Inflammatory macrophage treated with lipopolysaccharide for 4 hours (primary cell): ENCODE measurements at places on chromosomes 16 and 17.

DNA sequence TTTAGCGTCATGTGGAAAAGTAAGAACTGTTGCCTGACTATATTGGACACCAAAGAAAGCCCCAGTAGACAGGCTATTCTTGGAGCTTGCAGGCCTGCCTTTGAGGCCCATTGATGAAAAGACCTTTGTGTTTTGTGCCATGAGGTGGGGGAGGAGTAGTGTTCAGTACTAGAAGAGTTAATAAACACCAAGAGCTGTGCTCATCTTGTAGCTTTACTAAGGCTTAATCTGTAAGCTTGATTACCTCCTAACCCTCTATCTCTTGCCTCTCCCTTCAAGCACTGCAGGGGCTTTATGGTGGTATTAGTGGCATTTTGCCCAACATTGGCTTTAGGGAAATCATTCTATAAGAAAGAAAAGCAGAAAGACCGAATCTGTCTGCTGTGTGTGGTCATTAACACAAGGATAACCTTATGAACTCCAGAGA is 220.2 kb upstream of the TBX2 start:
- no peak for DNase-seq

- no peak for DNase-seq
Observed at GRCh38 chr17:69086641-69087040, 25.9 kb upstream of the ABCA9 start.

DNA sequence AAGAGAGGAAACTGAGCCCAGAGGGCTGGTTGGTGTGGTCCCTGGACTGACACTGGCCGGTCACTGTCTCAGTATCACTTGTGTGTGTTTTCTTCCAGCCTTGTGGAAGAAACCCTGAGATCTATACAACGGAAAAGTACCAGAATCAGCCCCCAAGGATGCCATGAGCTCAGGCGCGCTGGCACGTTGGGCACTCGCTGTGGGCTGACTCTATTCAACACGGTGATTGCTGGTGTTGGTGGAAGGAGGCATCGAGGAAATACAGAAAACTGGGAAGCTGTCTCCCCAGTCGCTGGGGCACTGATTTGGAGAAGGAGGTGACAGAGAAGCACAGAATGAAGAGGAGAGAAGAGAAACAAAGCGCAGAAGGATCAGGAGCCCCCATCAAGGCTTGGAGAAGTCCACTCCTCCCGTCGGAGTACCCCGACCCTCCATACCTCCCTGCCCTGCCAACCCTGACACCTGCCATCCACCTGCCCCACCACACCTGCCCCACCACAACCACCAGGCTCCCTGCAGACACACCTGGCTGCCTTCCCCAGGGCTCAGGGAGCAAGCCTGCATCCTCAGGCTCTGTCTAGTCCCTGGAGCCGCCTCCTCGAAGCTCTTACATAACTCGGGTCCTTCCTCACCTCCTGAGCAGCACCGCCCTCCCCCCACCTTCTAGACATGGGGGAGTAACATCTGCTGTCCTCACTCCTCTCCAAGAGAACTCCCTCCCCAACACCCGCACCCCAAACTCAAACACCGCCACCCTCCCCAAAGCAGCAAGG is 66.5 kb downstream of the RBFOX3 start:
- DNase-seq = no peak

GRCh38 chr17:8315764-8316217 is 5.8 kb downstream of the ARHGEF15 start:
- DNase-seq = no peak

GRCh38 chr16:53821957-53822625 is 118.1 kb downstream of the FTO start:
- no peak for DNase-seq

DNA sequence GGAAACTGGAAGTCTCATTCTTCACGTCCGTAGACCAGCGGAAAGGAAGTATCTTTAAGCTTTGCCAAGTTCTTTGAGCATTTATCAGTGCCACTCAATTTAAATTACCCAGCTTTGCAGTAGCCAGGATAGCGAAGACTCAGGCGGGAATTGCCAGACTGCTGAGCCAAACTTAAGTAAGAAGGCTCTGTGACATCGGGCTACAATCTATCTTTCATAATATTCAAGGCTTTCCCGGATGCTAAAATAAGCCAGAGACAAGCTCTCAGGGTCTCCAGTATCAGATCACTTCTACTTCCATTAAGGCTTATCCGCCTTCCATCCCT is 436 bp upstream of the BRIP1 start:
- no peak for DNase-seq

DNA sequence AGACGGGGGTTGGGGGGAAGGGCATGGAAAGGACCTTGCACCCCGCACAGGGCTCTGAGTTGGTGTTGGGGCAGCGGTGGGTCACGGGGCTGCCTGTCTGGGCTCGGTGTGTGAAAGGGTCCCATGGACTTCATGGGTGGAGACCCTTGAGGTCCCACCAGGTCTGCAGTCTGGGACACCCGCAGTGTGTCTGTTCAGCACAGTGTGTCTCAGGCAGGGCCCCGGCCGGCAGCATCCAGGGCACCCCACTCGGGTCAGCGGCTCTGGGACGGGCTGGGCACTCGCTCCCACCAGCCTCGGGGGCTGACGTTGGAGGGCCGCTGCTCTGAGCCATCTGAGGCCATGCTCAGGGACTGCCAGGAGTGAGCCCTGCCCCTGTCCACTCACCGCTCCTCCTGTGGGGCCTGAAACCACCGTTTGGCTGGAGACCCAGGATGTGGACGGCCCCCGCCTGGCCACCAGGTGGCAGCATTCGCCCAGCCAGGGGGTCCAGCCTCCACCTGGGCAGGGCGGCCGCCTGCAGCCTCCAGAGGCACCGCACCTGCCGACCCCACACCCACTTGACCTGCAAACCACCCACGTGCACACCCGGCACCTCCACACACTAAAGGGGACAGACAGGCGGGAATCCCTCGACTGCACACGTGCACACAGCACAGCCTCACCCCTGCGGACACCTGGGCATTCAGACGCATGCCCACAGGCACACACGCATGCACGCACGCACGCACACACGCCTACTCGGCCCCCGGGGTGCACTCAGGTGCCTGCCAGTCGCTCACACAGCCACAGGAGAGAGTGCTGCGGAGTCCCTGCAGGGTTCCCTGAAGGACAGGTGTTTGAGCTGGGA is 10.1 kb upstream of the ZFPM1 start:
- DNase-seq = peak; percentile 58

- DNase-seq = peak; percentile 68
Observed at GRCh38 chr17:7004398-7005253, 7.8 kb upstream of the RNASEK start.

- DNase-seq = no peak
Observed at GRCh38 chr17:15012351-15012980, 252.7 kb downstream of the PMP22 start.

DNA sequence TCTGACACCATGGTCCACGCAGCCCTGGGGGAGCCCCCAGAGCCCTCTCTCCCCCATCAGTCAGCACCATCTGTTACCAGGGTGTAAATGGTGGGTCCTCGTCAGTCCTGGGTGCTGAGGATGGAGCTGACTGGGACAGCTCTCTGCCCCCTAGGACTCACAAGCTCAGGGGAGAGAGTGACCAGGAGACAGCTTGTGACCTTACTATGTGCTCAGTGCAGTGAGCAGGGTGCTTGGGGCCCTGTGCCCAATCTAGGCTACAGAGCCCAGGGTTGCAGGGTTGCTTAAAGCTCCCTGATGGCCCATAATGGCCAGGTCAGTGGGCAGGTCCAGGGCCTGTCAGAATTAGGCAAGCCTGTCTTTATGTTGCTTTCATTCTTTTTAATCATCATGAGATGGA is 11.3 kb downstream of the MMP2 start:
- no peak for DNase-seq

GRCh38 chr17:17351901-17352781 is 49.0 kb downstream of the NT5M start:
- no peak for DNase-seq

GRCh38 chr16:79623062-79623461 is 22.5 kb upstream of the MAF start:
- DNase-seq = no peak

GRCh38 chr17:49516180-49516579 is 21.1 kb downstream of the NGFR start:
- no peak for DNase-seq

- DNase-seq = no peak
Observed at GRCh38 chr17:34206569-34206968, 48.5 kb upstream of the CCL2 start.

DNA sequence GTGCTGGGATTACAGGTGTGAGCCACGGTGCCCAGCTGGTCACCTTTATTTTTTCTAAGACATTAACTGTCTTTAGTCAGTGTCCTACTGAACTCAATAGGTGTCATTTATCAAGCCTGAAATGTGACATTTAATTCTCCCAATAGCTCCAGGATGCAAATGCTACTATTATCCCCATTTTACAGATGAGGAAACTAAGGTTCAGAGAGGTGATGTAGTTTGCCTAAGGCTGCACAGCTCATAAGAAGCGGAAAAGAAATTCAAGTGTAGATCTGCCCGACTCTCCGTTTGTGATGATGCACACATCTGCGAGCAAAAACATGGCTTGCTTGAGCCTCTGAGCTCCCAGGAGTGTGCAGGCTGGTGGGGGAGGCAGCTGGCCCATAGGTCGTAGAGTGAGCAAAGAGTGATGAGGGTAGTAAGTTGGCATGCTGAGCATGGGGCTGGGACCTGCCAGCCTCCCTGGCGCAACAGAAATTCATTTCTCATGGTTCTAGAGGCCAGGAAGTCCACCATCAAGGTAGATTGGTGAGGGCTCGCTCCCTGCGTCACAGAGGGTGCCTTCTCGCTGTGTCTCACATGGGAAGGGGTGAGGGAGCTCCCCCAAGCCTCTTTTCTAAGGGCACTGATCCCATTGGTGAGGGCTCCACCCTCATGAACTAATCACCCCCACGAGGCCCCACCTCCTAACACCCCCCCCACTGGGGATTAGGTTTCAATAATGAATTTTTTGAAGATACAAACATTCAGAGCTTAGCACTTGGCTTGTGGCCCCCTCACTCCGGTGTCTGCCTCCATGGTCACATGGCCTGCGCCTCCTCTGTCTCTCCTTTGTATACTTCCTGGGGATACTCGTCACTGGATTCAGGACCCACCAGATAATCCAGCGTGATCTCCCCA is 141.5 kb upstream of the PLCG2 start:
- no peak for DNase-seq

GRCh38 chr16:65120831-65121721 is 787 bp downstream of the CDH11 start:
- no peak for DNase-seq

DNA sequence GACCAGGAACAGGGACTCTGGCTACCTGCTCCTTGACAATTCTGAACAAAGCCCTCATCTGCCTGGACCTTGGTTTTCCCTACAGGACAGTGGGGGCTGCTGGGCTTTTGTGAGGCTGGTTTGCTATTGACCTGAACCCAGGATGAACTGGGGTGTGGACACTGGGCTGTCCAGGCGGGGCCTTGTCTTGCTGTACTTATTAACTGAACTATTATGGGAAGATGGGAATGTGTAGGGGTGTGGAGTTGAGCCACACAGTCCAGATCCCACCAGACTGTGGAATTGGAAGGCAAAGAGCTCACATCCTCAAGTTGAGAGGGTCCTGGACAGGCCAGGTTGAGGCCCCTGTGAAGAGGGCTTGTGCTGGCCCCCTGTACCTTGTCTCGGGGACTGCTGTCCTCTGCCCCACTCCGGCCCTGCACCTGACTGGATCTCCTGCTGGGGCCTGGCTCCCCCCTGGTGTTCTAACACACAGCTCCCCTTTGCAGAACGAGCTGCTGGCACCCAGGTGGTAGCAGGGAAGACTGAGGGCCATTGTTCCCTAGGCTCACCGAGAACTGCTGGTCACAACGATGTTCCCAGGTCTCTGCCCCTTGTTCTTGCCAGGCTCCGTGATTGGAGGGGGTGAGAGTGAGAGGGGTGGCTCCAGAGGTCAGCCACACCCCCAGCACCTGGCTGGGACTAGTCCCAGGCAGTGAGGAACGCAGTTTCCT is 51.8 kb upstream of the CDC42EP4 start:
- no peak for DNase-seq

GRCh38 chr16:84015399-84015798 is 27.2 kb downstream of the SLC38A8 start:
- no peak for DNase-seq

DNA sequence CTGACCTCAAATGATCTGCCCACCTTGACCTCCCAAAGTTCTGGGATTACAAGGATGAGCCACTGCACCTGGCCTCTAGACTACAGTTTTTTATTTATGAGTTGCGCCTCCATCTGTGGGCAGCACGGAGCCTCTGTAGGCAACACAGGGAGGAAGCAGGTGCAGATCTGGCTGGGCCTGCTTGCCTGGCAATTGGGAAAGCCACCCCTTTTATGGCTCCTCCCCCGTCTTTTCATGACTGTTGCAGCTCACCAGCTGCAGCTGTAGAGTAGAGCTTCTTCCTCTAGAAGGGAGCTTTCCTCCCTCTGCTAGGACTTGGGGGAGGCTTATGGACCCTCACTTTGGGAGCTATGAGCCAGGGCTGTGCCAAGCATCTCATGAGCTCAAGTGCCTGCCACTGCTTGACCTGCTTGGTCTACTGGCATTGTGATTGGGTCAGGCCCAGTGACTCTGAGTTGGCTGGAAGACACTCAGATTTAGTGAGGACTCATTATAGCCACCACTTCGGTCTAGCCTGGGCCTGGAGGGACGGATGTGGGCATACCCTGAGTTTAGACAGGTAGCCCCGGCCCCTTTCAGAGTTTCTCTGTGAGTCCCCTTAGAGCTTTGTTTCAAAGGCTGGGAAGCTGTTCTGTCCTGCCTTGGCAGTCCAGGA is 6.9 kb upstream of the SLC7A6 start:
- peak; percentile 29 for DNase-seq

GRCh38 chr17:9802697-9803096 is 11.3 kb upstream of the DHRS7C start:
- no peak for DNase-seq

- no peak for DNase-seq
Observed at GRCh38 chr16:51392521-51393187, 241.6 kb upstream of the SALL1 start.

- DNase-seq = peak; percentile 27
Observed at GRCh38 chr16:1471569-1472194, 3.1 kb downstream of the CLCN7 start.

DNA sequence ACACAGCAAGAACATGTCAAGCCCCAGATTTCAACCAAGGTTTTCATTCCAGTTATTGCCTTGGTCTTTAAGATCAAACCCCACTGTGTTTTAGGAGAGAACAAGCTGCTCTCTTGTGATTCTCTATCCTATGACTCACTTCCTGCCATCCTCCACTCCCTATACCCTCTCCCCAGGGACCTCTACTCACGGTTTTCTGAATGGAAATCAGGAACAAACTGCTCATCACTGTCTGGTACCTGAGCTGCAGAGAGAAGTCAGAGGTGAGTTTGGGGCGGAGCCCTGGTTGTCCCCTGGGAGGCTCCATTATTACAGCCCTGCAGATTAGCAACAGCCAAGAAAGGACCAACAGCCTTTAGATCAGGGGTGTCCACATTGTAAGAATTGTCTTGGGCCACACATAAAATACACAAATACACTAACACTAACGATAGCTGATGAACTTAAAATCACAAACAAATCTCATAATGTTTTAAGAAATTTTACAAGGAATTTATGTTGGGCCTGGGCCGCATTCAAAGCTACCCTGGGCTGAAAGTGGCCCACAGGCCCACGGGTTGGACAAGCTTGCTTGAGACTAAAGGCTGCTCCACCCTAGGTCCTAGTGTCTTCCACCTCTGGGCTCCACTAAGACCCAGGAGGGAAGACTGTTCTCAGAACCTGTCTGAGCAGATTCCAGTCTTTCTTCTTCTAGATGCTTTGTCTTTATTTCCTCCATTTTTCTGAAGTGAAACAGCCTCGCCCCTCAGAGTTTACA is 9.7 kb downstream of the ETV4 start:
- no peak for DNase-seq

- DNase-seq = no peak
Observed at GRCh38 chr17:77295241-77295853, 154.6 kb downstream of the SEC14L1 start.

- DNase-seq = no peak
Observed at GRCh38 chr16:23119570-23119969, 29.7 kb downstream of the USP31 start.

GRCh38 chr16:79437764-79438751 is 162.5 kb downstream of the MAF start:
- DNase-seq = peak; percentile 71
